ENCODE measurements at places on chromosomes 5 and 9.

- DNase-seq, result peak; percentile 60
Observed at GRCh38 chr9:88998911-88999310, 7.6 kb downstream of the S1PR3 start.

- no peak for DNase-seq
Observed at GRCh38 chr5:77935506-77936364, 159.6 kb upstream of the TBCA start.

- no peak for DNase-seq
Observed at GRCh38 chr9:88979021-88979420, 12.2 kb upstream of the S1PR3 start.

- no peak for DNase-seq
Observed at GRCh38 chr9:122562134-122562760, 9.3 kb downstream of the OR1N2 start.

DNA sequence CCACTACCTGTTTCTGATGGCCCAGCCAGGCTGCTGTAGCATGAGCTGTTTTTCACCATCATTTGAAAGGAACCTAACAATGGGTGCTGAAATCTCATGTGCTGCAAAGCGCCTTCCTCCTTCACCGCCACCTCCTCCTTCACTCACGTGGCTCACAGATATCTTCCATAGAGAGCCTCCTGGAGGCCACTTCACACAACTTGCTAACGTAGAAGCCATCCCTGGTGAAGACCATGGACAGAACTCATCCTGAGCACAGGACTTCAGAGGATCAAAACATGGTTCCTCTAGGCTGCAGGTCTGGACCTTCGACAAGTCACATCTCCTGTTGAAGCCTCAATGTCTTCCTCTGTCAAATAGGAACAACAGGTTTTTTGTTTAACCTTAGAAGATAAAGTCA lies 155.5 kb upstream of the RAD23B start:
- no peak for DNase-seq

GRCh38 chr9:37432020-37432419 lies 9.5 kb downstream of the GRHPR start:
- DNase-seq, result no peak

DNA sequence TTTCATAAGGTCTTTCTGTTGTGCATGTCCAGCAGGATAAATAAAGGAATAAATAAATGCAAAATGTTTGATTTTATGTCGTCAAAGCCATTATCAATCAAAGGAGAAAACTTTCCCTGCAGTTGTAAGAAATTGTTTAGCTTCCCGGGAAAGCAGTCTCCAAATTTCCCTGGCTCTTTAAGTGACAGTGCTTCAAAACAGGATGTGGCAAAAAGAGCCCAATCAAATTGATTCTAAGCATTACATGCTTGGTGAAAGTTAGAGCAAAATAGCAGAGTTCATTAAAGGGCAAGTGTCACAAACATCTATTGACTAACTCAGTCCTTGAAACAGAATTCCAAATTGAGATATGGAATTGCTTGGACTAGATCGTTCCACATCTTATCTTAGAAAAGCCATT lies 704.1 kb downstream of the PRELID2 start:
- DNase-seq, result no peak

- DNase-seq, result no peak
Observed at GRCh38 chr9:2132484-2133082, 117.4 kb downstream of the SMARCA2 start.

DNA sequence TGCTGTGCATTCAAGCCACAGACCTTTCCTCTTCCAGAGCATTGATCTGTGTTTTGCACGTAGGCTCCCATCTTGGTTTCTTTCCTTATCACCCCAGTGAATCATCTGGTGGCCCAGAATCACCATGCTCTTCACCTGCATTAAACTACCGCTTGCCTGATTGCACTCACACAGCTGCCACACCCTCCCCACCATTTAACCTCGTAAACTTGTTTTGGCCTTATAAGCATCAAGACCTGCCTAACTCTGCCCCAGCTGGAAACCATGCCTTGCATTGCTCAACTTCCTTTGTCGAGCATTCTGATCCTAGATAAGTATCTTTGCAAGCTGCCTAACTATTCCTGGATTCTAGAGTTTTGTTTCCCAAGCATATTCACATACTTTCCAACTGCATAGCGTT lies 369.6 kb upstream of the SEMA6A start:
- DNase-seq, result no peak

DNA sequence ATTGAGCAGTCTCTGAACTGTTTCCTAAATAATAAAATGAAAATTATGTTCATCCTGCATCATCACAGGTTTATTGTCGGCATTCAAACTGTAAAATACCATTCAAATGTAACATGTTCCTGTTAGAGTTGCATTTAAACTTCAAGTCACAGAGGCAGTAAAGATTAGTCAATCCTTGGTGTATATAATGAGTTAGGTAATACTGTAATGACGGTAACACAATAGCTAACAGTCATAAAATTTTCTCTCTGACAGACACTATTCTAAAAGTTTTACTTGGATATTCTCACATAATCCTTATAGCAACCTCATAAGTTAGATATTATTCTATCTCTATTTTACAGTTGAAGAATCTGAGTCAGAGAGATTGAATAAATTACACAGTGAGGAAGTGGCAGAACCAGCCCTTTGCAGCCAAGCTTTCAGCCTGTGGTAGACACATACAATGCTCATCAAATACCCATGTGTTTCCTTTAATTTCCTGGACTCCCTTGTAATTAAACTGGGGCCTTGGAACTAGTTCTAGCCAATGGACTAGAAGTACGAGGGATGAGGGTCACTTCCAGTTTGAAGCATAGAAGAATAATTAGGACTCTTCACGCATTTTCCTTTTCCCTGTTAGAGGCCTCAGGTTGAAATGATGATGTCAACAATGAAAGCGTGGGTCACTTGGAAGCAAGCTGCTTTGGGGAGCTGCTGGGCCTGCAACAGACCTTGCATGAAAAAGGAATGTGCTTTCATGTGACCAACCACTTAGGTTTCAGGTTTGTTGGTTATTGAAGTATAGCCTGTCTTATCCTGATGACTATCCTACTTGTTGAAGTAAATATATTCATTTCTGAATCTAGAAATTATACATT lies 12.3 kb upstream of the CAST start:
- DNase-seq, result no peak

GRCh38 chr9:120914953-120915352 lies 11.6 kb downstream of the TRAF1 start:
- DNase-seq, result no peak

DNA sequence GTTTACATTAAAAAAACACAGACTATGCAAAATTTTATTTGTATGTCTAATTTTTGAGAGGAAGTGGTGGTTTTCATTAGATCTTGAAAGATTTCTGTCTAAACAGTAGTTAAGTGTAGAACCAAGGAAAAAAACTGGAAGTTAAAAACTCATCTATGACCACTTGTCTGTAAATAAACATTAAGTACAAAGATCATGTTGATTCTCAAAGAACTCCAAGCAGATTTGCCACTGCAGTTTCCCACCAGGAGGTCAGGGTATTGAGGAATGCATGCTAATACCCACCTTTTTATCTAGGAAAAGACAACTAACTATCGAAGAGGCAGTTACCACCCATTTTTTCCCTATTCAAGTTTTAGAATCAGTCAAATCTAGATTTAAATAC lies 1.9 kb downstream of the STOM start:
- DNase-seq, result no peak

GRCh38 chr9:127187231-127187956 lies 65.0 kb upstream of the ANGPTL2 start:
- peak; percentile 68 for DNase-seq

DNA sequence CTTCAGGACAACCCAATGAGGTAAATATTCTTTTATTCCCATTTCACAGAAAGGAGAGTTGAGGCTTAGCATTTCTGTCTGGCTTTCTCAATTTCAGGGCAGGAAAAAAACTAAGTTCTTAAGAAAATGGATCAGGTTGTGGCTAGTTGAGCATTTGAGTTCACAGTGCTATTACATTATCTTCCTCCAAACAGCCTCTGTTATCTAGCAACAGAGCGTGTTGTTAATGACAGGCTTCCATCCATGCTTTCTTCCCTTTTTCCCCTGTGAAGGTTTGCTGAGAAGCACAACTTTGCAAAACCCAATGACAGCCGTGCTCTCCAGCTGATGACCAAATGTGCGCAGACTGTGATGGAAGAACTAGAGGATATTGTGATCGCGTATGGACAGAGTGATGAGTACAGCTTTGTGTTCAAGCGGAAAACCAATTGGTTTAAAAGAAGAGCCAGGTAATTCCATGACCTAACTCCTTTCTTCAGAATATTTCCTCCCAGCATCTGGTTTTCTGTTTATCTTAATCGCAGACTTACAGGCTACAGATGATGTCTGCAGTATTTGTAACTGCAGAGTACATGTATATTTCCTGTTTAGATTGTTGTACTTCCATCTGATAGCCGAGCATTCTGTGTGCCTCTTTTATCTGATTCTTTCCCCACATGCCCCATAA lies 1.5 kb downstream of the THG1L start:
- DNase-seq, result no peak

DNA sequence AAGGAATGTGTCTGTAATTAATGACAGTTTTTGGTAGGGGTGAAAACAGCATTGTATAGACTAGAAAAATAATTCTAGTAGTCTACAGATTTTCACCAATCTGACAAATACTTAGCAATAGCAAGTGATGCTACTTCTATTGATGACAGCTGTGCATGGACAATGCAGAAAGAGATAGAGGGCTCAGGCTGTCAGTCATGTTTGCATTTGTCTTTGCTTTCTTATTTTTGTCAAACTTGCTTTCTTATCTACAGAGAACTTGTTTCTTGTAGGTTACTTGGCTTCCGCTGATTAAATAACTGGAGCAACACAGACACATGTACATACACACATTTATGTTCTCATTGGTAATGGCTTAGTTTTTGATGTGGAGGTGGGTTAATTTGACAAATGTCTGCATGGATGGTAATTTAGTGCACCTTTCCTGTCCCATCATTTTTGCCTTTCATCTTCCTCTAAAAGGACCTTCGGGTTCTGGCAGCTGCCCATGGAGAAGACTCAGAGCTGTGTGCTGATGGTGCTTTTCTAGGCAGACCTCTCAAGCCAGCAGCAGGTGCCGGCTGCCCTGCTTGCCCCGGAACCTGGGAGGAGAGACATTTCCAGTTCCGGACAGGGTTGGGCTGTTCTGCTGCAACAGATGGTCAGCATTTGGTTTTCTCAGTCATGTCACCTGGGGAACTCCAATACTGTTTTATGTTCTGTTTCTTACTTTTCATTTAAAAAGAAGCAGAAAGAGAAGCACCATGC lies 28.8 kb downstream of the CAMK4 start:
- no peak for DNase-seq

- DNase-seq, result no peak
Observed at GRCh38 chr9:37902796-37903646, 906 bp downstream of the SLC25A51 start.

DNA sequence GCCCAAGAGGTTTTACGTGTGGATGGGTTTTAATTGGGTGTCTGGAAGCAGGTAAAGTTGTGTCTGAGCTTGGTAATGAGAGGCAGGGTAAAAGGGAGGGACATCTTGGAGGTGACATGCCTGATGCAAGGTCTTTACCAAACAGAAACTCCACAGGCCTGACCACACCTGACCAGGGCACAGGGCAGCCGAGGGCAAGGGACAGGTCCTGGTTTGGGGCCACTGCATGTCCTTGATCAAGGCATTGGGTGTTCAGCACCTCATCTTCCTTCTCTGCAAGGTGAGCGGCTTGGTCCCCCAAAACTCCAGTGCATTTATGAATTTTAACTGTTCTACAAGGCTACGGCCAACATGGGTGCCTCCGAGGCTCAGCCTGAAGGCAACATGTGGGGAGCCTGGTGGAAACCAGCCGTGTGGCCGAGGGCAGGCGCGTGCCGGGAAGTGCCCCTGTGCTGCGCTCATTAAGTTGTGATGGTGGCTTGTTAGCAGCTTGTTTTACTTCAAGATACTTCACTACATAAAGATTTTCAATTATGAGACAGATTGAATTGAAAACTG lies 30.7 kb upstream of the LPCAT1 start:
- no peak for DNase-seq

DNA sequence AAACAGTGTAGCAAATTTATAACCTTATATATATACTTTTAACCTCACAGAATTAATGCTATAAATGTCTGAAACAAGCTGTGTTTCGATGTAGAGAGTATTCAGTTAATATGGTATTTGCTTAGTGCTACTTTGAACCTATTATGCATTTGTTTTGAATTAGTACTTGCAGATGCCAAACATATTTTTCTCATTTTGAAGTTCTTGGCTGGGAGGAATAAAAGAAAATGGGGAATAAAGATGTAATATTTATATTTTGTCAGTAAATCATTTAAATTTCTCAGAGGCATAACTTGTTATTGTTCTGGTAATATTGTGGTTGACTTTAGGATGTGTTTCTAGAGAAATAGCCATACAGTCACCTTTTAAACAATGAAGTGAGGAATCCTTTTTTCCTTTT lies 175.9 kb upstream of the IZUMO3 start:
- DNase-seq, result no peak

DNA sequence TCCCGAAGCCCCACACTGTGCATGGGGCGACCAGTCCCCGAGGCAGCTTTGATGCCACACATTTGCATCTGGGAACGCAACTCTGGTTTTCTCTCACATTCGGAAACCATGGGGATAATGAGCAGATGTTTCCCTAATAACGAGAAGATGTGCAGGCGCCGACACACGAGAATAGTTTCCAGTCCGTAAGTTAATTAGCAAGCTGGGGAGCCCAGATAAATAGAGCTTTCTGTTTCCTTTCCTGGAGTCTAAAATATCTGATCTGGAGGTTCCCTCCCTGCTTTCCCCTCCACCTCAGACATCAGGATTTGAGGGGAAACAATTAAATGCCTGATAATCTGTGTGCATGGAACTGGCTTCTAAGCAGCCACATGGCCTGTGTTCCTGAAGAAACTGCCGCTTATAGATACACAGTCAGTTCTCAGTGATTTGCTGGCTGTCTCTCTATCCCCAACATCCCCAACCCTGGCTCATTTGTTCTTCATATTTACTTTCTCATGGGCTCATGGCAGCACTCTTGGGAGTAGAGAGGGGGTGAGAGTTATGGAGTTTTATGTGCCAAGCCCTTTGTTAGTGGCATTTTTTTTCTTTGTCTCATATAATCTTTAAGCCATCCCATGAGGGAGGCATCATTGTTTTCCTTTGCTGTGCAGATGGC lies 62.8 kb downstream of the PDZD2 start:
- no peak for DNase-seq

- DNase-seq, result no peak
Observed at GRCh38 chr9:88983865-88984542, 7.3 kb upstream of the S1PR3 start.

DNA sequence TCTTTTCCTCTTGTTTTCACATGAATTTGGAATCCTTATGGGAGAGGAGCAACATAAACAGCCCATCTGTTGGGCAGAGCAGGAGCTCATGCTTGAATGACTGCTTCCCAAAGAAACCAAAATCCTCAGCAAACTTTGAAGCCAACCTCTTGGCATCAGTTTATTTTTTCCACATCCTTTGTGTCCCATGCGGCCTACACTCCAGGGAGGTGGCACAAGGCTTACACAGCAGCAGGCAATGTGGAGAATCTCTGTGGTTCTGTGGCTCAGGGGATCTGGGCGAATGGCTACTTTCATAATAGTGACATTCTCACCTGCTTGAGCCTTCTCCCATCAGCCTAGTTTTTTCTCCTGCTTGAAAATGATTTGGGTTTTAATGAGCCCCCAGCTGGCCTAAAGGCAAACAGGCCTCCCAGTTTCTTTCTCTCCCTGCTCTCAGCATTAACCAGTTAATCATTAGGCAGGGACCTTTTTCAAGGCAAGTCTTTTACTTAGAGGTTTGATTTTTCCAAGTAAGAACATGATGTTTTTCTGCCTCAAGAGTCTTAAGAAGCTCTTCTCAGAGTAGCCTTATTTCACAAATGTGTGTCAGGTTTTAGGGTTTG lies 370.3 kb downstream of the ARHGEF28 start:
- no peak for DNase-seq

- no peak for DNase-seq
Observed at GRCh38 chr5:153952893-153953292, 85.8 kb downstream of the FAM114A2 start.
